Fibroblast of upper back skin (primary cell): ENCODE measurements at places on chromosomes 6 and 20.

DNA sequence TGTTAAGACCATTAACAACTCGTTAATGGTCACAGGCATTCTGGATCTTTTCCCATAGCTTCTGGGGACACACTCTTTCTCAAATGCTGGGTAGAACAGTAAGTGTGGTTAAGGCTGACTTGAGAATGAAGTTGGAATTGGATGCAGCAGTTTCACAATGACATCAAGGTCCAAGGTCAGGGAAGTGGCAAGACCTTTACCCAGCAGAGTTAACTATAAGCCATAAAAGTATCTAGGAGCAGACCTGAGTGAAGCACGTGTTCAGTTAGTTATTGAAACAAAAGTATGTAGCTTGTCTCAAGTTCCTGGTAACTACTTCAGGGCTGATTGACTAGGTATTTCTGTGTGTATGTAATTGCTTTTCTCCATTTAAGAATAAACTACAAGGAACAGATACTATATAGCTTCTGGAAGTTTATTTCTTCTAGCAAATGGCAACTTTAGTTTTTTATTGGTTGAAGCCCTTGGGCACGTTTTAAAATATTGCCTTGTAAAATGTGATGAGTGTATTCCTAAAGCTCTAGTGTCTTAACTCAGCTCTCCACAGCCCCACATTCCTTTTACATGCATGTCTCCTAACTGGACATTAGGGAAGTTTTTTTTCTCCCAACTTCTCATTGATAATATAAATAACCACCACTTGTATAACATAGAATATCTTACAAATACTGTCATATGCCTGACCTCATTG, 479.0 kb upstream of the CITED2 start:
- peak; percentile 79 for DNase-seq

GRCh38 chr20:1338801-1339200, 9.9 kb upstream of the SDCBP2 start:
- DNase-seq = no peak

- no peak for DNase-seq
These were observed 39.4 kb downstream of the SCML4 start for GRCh38 chr6:107784669-107785068.

GRCh38 chr6:152050451-152051195, 243.1 kb downstream of the ESR1 start:
- DNase-seq = no peak

- no peak for DNase-seq
These were observed 25.4 kb upstream of the RIMS4 start for GRCh38 chr20:44835661-44836221.

GRCh38 chr6:88459189-88459588, 293.0 kb upstream of the CNR1 start:
- no peak for DNase-seq

GRCh38 chr20:23243791-23244155, 106.8 kb upstream of the NXT1 start:
- no peak for DNase-seq

- DNase-seq = no peak
These were observed 22.1 kb downstream of the DCBLD1 start for GRCh38 chr6:117504478-117505144.

DNA sequence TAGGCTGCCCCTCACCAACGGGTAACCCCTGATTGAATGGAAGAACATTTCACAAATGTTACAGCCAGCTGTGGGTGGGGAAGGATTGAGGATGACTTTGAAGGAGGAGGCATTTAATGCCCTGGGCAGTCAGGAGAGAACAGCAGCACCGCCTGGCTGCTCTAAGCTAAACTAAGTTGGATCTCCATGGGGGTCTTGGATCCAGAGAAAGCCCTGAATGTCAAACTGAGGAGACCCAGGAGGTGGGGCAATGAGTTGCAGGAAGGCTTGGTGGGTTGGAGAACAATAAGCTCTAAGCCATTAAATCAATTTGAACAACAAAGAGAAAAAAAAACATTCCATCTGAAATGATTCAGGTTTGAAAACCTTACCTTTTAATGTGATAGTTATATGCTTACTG, 35.4 kb downstream of the TMX4 start:
- no peak for DNase-seq

GRCh38 chr6:99416892-99417767, 8.0 kb downstream of the PNISR start:
- no peak for DNase-seq

GRCh38 chr20:20503777-20504530, 136.1 kb downstream of the INSM1 start:
- no peak for DNase-seq

- no peak for DNase-seq
These were observed at the start of gene ANKRD66 for GRCh38 chr6:46746696-46747095. Gene ANKRD66 (plus strand): TSS chr6:46746933. CDS start chr6:46751949, 5,016 bp downstream.

- DNase-seq = peak; percentile 4
These were observed 263.8 kb downstream of the C6orf118 start for GRCh38 chr6:165045631-165046030.

DNA sequence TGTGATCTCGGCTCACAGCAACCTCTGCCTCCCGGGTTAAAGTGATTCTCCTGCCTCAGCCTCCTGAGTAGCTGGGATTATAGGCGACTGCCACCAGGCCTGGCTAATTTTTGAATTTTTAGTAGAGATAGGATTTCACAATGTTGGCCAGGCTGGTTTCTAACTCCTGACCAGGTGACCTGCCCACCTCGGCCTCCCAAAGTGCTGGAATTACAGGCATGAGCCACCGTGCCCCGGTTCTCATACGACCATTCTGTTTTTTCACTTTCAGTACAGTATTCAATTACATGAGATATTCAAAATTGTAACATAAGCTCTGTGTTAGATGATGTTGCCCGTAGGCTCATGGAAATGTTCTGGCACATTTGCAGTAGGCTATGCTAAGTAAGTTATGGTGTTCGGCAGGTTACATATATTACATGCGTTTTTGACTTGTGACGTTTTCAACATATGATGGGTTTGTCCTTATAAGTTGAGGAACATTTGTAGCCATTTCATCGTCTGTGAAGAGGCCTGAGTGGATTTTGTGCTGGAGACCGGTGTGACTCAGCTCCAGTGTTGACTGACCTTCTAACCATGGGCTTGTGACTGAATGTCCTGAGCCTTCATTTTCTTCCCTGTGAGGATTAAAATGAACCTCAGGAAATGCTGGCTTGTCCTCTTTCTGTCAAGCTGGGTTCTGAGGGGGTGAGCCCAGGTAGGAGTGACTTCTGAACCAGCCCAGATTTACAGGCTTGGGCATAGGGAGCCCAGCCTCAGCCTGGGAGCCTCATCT, 12.2 kb downstream of the PPARD start:
- DNase-seq = no peak

GRCh38 chr20:60136645-60137401, 178.6 kb downstream of the CDH26 start:
- no peak for DNase-seq

DNA sequence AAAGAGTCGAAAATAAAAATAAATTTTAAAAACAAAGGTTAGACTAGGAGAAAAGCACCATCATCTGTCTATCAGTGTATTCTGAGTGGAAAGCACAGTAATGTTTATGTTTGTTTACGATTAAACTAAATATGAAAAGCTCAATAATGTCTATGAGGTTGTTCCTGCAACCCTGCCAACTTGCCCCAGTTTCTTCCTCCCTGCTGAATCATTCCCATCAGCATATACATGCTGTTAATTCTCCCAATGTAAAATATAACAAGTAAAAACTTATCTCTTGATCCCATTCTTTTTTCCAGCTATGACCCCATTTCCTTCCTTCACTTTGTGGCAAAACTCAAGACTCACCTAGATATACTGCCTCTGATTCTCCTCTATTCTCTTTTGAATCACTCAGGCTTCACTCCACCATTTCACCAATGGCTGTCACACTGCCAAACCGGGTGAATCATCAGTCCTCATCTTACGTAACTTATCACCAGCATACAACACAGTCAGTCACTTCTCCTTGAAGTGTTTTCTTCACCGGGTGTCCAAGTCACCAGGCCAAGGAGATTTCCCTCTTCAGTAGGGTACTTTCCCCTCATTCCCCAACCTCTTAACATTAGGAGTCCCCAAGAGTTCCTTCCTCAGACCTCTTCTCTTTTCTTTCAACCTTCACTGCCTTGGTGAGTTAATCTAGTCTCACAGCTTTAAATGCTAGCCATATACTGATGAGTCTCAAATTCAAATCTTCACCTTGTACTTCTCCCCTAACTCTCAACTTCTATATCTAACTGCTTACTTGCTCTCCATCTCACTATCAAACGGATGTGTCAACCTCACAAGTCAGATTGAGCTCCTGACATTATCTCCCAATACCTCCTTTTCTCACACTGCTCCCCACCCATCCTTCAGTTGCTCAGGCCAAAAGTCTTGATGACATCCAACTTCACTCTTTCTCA, 6.2 kb downstream of the TMEM242 start:
- DNase-seq = peak; percentile 82

DNA sequence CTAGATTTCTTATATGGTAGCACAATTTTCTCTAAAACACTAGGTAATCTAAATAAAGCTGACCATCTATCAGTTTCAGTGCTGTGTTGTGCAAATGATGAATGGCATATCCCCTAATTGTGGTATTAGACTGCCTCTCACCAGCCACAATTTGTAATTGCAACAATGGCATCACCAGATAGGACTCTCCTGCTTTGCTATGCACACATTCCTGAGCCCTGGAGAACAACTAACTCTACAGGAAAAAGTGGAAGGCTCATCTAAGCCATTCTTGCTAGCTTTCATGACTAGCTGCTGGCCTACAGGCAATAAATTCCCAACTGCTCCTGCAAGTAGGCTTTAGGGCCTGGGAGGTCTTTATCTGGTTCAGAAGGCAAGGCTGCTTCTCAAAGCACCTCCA, 974.1 kb downstream of the EYS start:
- no peak for DNase-seq

DNA sequence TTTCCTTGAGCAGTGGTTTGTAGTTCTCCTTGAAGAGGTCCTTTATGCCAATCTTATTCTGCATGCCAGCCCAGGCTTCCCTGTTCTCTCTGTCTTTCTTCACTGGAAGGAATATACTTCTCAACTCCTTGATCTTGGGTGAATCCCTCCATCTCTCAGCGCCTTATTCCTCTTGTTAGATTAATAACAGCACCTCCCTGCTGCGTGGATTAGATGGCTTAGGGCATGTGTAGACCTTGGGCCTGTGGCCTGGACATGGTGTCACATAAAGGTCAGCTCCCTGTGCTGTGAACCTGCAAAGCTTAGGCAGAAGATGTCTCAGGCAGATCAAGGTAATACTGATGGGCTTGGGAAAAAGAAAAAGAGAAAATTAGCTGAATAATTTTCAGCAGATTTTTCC, 18.3 kb downstream of the ZNF831 start:
- DNase-seq = no peak

DNA sequence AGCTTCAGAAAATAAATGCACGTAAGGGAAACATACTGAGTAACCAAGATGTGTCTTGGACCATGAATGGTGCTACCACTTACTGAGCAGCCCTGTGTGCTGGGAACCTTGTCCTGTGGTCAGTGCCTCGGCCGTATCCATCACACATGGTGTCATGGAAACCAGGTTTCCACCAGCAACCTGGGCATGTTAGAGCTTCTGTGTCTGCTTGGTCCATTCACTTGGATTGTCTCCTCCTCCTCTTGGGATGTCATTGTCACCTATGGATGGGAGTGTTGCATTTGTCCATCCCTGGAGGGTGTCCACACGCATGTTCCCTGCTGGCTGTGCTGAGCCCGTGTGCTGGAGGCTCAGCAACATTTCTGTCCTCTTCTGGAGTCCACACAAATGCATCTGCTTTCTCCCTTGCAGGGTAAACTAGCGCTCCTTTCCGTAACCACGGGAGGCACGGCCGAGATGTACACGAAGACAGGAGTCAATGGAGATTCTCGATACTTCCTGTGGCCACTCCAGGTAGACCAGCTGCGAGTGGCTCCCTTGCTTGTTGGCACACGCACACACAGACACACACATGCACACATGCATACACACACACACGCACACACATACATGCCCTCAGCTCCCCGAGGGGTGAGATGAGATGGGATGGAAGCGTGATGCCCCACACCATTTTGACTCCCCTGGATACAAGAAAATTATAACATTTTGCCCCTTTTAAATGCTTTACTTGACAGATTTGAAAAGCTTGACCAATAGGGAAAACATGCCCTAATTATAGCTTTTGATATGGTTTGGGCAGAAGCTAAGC, 17.0 kb downstream of the NQO2 start:
- DNase-seq = no peak

- DNase-seq = no peak
These were observed 77.4 kb downstream of the ASXL1 start for GRCh38 chr20:32435449-32436107.

- DNase-seq = peak; percentile 88
These were observed 24.2 kb downstream of the ZNF311 start for GRCh38 chr6:28980852-28981430.

GRCh38 chr6:157099912-157100593, 223.3 kb downstream of the TMEM242 start:
- DNase-seq = no peak

DNA sequence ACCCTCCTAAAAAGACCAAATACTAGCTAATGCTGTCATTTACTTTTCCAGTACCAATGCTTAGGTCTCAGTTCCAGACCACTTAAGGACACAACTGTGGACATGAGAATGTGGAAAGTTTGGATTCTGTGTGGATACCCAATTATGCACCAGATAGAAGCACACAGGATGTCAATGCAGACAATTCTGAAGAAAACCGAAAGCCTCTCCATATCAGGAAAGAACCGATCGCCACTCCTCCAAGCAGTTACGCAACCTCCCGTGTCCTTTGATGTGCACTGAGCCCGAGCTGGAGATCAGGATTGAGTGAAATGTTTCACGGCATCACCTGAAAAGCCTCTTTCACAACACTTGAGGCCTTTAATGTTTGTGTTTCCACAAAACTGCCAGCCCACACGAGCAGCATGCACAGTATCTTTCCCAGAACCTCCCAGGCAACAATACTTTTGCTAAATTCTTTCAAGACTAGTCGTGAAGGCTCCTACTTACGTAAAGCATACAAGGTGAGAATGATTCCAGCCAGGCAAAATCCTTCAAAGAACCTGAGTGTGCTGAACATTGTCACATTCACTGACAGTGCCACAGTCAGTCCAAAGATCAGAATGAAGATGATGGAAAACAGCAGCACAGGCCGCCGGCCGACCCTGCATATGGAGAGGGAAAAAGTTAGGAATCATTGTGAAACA, 47.0 kb downstream of the SLC22A23 start:
- no peak for DNase-seq

GRCh38 chr20:47008842-47009518, 114.3 kb downstream of the EYA2 start:
- no peak for DNase-seq

- DNase-seq = no peak
These were observed 92.3 kb downstream of the ANKRD60 start for GRCh38 chr20:58136149-58136484.

- DNase-seq = no peak
These were observed 787 bp upstream of the TNFRSF6B start for GRCh38 chr20:63695424-63696305.

DNA sequence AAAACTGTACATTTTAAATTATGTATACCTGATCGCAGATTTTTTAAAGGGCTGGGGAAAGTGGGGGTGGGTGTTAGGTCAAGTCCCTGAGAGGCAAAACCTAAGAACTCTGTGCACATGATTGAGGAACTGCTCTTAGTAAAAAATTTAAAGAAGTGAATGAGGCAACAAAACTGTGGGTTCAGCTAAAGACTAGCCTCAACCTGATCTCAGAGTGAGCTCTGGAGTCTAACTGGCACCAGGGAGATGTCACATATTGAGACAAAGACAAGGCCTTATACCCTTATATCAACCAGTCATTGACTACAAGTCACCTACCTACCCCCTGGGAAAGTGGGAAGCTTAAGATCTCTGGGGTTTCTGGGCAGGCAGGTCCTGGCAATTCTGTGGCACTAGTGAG, 27.4 kb upstream of the RUNX2 start:
- no peak for DNase-seq

GRCh38 chr6:109187399-109188114, 92.2 kb downstream of the CEP57L1 start:
- DNase-seq = peak; percentile 23
